Neural crest cell (in vitro differentiated cells): ENCODE measurements at places on chromosomes 2 and 18.

GRCh38 chr2:170301626-170302025 is 123.7 kb downstream of the MYO3B start:
- H3K4me1 ChIP-seq, result no peaks in the 10 kb centered on the region
- H3K27ac ChIP-seq, result no peak overlapping the region
- H3K27me3 ChIP-seq, result no peaks in the 10 kb centered on the region
- H3K4me3 ChIP-seq, result no peak overlapping the region
- no peaks in the 10 kb centered on the region for H3K36me3 ChIP-seq

GRCh38 chr2:158507141-158507540 is 50.4 kb downstream of the PKP4 start:
- H3K36me3 ChIP-seq, result no peaks in the 10 kb centered on the region
- no peak overlapping the region for H3K4me3 ChIP-seq
- no peaks in the 10 kb centered on the region for H3K27me3 ChIP-seq
- peaks cover 8% of the 10 kb centered on the region for H3K4me1 ChIP-seq
- H3K27ac ChIP-seq, result no peak overlapping the region

DNA sequence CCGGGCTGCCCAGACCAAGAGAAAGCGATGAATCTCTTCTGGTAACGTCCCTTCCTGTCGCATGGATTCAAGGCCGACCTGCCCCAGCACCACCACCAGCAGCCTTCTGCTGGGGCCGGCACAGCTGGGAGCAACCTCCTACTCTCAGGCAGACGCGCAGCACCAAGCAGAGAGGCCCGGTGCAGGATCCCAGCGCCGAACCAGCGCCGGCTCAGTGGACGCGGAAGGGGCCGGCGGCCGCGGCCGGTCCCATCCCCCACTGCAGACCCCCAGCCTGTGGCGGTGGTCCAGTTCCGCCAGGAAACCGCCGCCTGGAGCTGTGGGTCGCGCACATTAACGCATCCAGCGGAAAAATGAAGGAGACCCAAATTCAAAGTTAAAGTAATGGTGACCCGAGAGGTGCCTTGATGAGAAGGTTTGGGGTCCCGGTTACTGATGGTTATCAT is 525 bp upstream of the MAL start:
- H3K4me3 ChIP-seq, result peak overlapping the region; percentile 73
- H3K27ac ChIP-seq, result no peak overlapping the region
- peaks cover 24% of the 10 kb centered on the region for H3K4me1 ChIP-seq
- no peak for DNase-seq

GRCh38 chr2:85401844-85402243 is 8.3 kb downstream of the CAPG start:
- peaks cover 3% of the 10 kb centered on the region for H3K36me3 ChIP-seq
- DNase-seq, result no peak
- H3K4me1 ChIP-seq, result no peaks in the 10 kb centered on the region
- H3K27me3 ChIP-seq, result no peaks in the 10 kb centered on the region
- no peak overlapping the region for H3K4me3 ChIP-seq
- peak overlapping the region; percentile 68 for H3K27ac ChIP-seq

GRCh38 chr18:38895560-38895959 is 1330.0 kb upstream of the CELF4 start:
- H3K4me3 ChIP-seq, result no peak overlapping the region
- H3K27me3 ChIP-seq, result no peaks in the 10 kb centered on the region
- no peaks in the 10 kb centered on the region for H3K36me3 ChIP-seq
- no peak overlapping the region for H3K27ac ChIP-seq

GRCh38 chr2:23401427-23402204 is 16.6 kb downstream of the KLHL29 start:
- no peaks in the 10 kb centered on the region for H3K27me3 ChIP-seq
- H3K27ac ChIP-seq, result no peak overlapping the region
- H3K4me3 ChIP-seq, result no peak overlapping the region
- no peaks in the 10 kb centered on the region for H3K36me3 ChIP-seq
- no peak for DNase-seq

DNA sequence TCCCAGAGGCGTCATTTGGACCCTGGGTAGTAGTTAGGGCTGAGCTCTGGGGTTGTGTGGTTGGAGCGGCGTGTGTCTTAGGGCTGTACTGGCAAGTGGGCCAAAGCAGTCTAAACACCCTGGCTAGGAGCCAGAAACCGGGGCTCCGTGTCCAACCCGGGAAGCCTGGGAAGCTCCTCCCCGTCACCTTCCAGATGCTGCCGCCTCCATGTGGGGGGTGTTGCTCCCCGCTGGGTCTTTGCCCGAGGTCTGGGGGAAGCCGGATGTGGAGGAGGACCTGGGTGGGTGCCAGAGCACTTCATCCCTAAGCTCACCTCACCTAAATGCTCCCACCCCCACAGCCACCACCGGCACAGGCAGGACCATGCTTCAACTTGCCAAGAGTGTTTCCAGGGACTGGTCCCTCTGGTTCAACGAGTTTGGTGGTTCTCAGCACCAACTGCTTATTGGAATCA is 25.4 kb downstream of the TET3 start:
- no peaks in the 10 kb centered on the region for H3K27me3 ChIP-seq
- no peak overlapping the region for H3K27ac ChIP-seq
- H3K4me1 ChIP-seq, result peaks cover 44% of the 10 kb centered on the region
- peaks cover 2% of the 10 kb centered on the region for H3K36me3 ChIP-seq

- no peak for DNase-seq
- H3K4me1 ChIP-seq, result peaks cover 48% of the 10 kb centered on the region
- H3K27ac ChIP-seq, result peak overlapping the region; percentile 32
- no peaks in the 10 kb centered on the region for H3K36me3 ChIP-seq
- peak overlapping the region; percentile 95 for H3K4me3 ChIP-seq
These were observed 1.4 kb upstream of the SERTAD2 start for GRCh38 chr2:64655018-64655664.

GRCh38 chr2:228793116-228793515 is 478.0 kb downstream of the PID1 start:
- DNase-seq, result no peak
- H3K27ac ChIP-seq, result no peak overlapping the region
- no peaks in the 10 kb centered on the region for H3K36me3 ChIP-seq
- H3K27me3 ChIP-seq, result no peaks in the 10 kb centered on the region
- H3K4me1 ChIP-seq, result no peaks in the 10 kb centered on the region
- H3K4me3 ChIP-seq, result no peak overlapping the region

DNA sequence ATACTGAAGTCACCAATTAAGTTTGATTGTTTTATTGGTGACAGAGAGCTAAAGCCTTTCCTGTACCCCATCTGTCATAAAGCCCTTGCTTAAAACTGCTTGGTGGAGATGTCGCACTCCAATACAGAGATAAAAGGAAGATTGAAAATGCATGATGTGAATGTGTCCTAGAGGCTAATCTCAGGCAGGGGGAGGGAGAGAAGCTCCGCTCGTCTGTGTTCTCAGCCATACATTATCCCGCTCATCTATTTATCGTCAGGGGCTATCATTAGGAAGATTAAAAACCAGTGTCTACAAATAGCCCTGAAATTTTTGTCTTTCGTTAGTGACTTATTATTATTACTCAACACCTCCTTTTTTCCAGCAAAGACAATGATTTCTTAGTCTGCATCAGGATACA is 110.3 kb downstream of the CMPK2 start:
- H3K4me3 ChIP-seq, result no peak overlapping the region
- peaks cover 10% of the 10 kb centered on the region for H3K4me1 ChIP-seq
- H3K27ac ChIP-seq, result no peak overlapping the region
- H3K27me3 ChIP-seq, result no peaks in the 10 kb centered on the region
- H3K36me3 ChIP-seq, result no peaks in the 10 kb centered on the region

DNA sequence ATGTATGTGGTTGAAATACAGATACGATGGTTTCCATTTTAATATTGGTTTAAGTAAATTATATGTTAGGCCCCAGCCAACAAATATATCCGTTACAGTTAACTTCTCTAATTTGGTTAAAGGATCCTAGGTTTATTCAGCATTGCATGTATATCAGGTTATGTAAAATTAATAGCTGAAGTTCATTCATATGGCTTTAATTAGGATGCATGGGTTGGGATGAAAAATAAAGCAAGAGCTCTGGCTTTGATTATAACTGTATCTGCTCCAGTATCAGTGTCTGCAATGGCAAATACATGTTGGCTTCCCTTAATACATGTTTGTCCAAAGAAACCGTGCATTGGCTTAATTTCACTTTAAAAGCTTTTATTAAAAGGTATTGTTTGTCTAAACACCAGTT is 435.7 kb upstream of the SETBP1 start:
- no peaks in the 10 kb centered on the region for H3K27me3 ChIP-seq
- no peaks in the 10 kb centered on the region for H3K4me1 ChIP-seq
- H3K36me3 ChIP-seq, result no peaks in the 10 kb centered on the region
- no peak overlapping the region for H3K4me3 ChIP-seq

DNA sequence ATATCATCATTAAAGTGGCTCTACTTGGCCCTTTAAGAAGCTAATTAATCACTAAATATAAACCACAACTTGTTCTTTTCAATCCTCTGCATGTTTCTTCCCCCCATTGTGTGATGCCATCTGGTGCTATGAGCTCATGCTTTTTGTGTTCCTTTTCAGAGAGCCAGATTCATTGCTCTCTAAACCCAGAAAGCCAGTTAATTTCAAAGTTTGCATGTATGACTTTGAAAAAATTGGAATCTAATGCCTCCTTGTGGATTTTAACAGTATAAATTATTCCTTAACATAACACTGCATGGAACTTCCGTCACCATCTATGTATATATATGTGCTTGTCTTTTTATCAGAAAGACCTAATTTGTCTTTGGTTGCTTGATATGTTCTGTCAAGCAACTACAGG is 31.1 kb downstream of the TMEM178A start:
- H3K27me3 ChIP-seq, result no peaks in the 10 kb centered on the region
- H3K4me1 ChIP-seq, result peaks cover 24% of the 10 kb centered on the region
- peaks cover 7% of the 10 kb centered on the region for H3K36me3 ChIP-seq
- DNase-seq, result no peak
- H3K27ac ChIP-seq, result no peak overlapping the region

GRCh38 chr2:109558076-109558882 is 55.5 kb downstream of the SEPTIN10 start:
- peaks cover 34% of the 10 kb centered on the region for H3K36me3 ChIP-seq
- DNase-seq, result no peak
- no peak overlapping the region for H3K4me3 ChIP-seq
- H3K4me1 ChIP-seq, result no peaks in the 10 kb centered on the region
- H3K27me3 ChIP-seq, result no peaks in the 10 kb centered on the region

GRCh38 chr2:217529271-217529670 is 473.5 kb downstream of the TNS1 start:
- no peak overlapping the region for H3K4me3 ChIP-seq
- no peaks in the 10 kb centered on the region for H3K36me3 ChIP-seq
- H3K4me1 ChIP-seq, result peaks cover 7% of the 10 kb centered on the region
- H3K27ac ChIP-seq, result no peak overlapping the region
- no peak for DNase-seq

DNA sequence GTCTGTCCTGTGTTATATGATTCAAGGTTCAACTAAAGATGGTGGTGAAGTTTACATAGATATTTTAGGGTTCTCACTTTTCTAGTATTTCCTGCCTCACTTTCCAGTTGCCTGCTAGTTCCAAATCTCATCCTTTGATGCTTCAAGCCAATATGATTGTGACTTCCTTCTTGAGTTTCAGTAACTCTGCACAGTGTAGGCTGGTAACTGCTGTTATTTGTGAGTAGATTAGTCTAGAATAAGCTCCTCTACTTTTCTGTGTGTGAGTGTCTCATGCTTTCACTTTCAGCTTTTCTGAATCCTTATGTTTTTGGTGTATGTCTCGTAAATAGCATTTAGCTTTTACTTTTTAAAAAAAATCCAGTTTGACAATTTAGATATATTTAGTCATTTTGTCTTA is 42.6 kb downstream of the GALNT1 start:
- H3K27ac ChIP-seq, result no peak overlapping the region
- DNase-seq, result no peak
- no peak overlapping the region for H3K4me3 ChIP-seq
- H3K4me1 ChIP-seq, result peaks cover 14% of the 10 kb centered on the region

GRCh38 chr18:25167612-25168410 is 184.2 kb downstream of the ZNF521 start:
- H3K4me1 ChIP-seq, result peaks cover 28% of the 10 kb centered on the region
- H3K27me3 ChIP-seq, result no peaks in the 10 kb centered on the region
- H3K36me3 ChIP-seq, result no peaks in the 10 kb centered on the region
- H3K4me3 ChIP-seq, result no peak overlapping the region
- no peak for DNase-seq

GRCh38 chr18:58536202-58536516 is 92.7 kb downstream of the ALPK2 start:
- no peaks in the 10 kb centered on the region for H3K27me3 ChIP-seq
- no peak overlapping the region for H3K4me3 ChIP-seq
- H3K36me3 ChIP-seq, result no peaks in the 10 kb centered on the region
- peaks cover 25% of the 10 kb centered on the region for H3K4me1 ChIP-seq

- no peaks in the 10 kb centered on the region for H3K36me3 ChIP-seq
- no peak for DNase-seq
- no peaks in the 10 kb centered on the region for H3K4me1 ChIP-seq
- H3K27ac ChIP-seq, result no peak overlapping the region
- no peaks in the 10 kb centered on the region for H3K27me3 ChIP-seq
- H3K4me3 ChIP-seq, result no peak overlapping the region
These were observed 138.5 kb upstream of the DAPL1 start for GRCh38 chr2:158656492-158657229.

DNA sequence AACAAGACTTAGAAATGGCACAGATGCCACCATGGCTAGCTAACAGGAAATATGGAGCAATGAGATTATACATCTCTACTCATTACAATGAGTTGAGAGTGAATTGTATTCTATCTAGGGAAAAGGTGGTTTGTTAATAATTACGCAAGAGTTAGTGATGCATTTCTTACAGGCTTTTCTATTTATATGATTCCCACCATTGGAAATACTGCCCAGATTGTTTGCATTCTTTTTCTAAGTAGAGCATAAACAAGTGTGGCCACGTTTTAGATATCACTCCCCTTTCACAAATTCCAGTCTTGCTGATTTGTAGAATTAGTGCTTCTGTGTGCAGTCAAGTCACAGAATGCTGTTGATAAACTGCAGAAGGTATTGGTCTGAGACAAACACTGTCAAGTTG is 56.6 kb downstream of the ZNF804A start:
- H3K36me3 ChIP-seq, result no peaks in the 10 kb centered on the region
- peaks cover 2% of the 10 kb centered on the region for H3K27me3 ChIP-seq
- no peak overlapping the region for H3K4me3 ChIP-seq
- no peak overlapping the region for H3K27ac ChIP-seq

- no peaks in the 10 kb centered on the region for H3K36me3 ChIP-seq
- H3K27me3 ChIP-seq, result no peaks in the 10 kb centered on the region
- H3K27ac ChIP-seq, result peak overlapping the region; percentile 68
- peaks cover 42% of the 10 kb centered on the region for H3K4me1 ChIP-seq
- no peak for DNase-seq
These were observed 72.1 kb downstream of the KLHL29 start for GRCh38 chr2:23456881-23457760.

- H3K4me3 ChIP-seq, result peak overlapping the region; percentile 94
- H3K4me1 ChIP-seq, result peaks cover 55% of the 10 kb centered on the region
- no peak for DNase-seq
- H3K27ac ChIP-seq, result peak overlapping the region; percentile 41
- H3K27me3 ChIP-seq, result peaks cover 3% of the 10 kb centered on the region
These were observed 3.5 kb downstream of the RHOB start for GRCh38 chr2:20450201-20450999.

GRCh38 chr2:867296-867695 is 83.4 kb upstream of the SNTG2 start:
- H3K4me1 ChIP-seq, result peaks cover 12% of the 10 kb centered on the region
- no peak for DNase-seq
- peaks cover 14% of the 10 kb centered on the region for H3K27me3 ChIP-seq
- no peaks in the 10 kb centered on the region for H3K36me3 ChIP-seq
- no peak overlapping the region for H3K4me3 ChIP-seq
- H3K27ac ChIP-seq, result no peak overlapping the region
